ENCODE measurements at places on chromosomes 12 and 14.

DNA sequence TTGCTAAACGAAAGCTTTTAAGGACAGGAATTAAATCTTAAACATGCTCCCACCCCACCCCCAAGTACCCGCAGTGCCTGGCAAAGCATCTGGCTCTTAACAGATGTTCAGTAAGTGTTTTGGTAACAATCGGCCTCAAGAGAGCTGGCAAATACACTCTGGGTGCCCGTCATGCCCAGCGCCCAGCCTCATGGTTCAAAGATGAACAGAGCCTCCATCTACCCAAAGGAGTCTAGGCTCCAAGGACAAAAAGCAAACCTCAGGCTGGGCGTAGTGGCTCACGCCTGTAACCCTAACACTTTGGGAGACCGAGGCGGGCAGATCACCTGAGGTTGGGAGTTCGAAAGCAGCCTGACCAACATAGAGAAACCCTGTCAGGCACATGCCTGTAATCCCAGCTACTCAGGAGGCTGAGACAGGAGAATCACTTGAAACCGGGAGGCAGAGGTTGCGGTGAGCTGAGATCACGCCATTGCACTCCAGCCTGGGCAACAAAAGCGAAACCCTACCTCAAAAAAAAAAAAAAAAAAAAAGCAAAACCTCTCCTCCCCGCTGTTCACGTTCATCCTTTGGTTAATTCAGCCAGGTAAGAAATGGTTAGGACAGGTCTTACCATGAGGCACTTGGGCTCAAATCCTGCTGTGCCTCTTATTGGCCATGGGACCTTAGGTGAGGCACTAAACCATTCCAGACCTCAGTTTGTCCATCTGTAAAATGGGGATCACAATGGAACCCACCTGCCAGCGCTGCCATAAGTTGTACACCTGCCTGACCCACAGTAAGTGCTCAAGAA is 151.3 kb downstream of the BCL11B start:
- DNase-seq = no peak

DNA sequence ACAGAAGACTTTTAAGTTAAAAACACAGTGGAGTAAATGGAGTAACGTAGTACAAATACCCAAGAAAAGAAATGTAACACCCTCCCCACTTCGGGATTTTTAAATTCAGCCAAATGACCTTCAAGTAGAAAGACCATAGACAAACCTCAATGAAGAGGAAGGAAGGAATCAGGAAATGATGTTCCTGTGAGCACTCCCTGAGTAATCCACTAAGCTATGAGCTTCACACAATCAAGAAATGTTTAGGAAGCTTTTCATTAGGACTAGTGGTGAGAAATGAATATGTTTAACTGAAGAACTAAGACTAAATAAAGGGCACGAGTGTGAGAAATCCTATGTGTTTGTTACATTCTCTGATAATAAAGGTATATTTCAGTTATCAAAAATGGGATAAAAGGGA is 10.1 kb downstream of the TCL1A start:
- no peak for DNase-seq

DNA sequence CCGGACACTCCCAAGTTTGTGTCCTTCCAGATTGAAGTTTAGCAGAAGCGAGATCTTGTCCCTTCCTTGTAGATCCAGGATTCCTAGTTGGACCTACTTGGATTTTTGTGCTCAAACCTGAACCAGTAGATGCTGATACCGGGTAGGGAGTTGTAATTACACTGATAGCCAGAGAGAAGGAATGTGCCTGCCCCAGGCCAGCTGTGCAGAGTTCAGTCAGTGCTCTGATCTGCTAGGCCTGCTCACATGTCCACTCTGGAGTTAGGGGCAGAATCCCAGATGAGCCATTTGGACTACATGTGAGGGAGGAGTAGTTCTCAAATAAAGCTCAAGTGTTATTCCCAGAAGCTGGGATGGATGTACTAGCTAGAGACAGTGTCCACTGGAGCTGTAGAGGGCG is 65.7 kb downstream of the PRKCH start:
- DNase-seq = no peak

DNA sequence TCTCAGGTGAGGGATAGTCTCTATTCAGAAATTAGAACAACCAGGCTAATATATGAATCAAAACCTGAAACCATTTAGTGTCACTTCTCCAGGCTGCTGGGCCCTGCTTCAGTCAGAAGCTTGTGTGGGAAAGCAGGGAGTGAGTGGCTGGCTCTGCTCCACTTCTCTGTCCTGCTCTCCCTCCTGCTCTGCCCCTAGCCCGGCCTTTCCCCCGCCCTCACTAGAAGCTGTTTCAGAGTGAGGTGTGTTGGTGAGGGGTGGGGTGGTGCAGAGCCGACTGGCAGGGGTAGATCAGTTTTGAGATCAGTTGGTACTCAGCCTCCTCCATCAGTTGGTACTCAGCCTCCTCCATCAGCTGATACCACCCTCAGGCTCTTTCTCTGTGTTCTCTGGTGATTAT is 7.0 kb upstream of the PPP1R1A start:
- DNase-seq = no peak

DNA sequence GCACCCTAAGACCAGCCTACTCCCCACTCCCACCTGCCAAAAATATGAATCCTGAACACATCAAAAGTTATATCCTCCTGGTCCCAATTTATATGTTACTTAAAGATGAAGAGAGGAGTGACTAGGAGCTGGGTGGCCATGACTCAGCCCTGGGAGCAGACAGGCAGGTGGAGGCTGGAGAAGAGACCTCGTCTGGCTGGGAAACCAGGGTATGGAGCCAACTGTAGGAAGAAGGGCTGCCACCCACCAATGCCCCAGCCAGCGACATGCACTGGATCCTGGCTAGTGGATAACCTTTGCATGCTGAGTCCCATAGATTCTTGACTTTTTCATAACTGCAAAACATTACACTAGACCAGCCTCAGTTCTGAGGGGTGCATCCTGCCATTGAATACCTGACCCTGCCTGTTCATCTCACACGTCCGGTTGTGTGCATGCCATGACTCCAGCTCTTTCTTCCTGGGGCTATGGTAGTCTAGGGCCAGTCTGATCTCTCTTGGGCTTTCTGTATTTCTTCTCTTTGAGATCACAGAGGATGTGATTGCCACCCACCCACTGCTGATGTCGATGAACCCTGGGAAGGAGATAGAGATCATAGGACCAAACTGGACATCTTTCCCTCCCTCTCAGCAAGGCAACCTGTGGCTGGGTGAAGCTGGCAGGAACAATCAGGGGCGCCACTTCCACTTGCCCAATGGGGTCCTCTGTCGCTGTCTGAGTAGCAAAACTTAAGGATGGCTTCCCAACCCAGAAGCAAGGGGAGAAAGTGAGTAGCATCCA is 69.6 kb upstream of the DDX11 start:
- no peak for DNase-seq

DNA sequence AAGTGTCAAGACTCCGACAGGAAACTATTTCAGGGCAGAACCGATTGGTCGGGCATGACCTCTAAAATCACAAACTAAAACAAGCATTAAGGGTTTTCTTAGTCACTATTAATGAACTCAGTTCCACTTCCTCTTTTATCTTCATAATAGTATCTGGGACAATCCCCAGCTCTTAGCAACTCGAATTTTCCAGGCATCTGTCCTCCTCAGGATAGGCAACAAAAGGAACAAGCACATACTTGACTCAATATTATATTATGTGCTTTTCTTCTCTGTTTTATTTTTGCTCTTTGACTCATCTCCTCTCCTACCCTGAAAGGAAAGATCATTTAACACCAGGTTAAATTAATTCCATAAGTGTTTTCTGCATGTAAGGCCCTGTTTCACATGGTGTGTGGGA is 638.3 kb upstream of the TBX3 start:
- DNase-seq = peak; percentile 60

- no peak for DNase-seq
Measured at GRCh38 chr12:100833282-100833681, 38.7 kb downstream of the ANO4 start.

DNA sequence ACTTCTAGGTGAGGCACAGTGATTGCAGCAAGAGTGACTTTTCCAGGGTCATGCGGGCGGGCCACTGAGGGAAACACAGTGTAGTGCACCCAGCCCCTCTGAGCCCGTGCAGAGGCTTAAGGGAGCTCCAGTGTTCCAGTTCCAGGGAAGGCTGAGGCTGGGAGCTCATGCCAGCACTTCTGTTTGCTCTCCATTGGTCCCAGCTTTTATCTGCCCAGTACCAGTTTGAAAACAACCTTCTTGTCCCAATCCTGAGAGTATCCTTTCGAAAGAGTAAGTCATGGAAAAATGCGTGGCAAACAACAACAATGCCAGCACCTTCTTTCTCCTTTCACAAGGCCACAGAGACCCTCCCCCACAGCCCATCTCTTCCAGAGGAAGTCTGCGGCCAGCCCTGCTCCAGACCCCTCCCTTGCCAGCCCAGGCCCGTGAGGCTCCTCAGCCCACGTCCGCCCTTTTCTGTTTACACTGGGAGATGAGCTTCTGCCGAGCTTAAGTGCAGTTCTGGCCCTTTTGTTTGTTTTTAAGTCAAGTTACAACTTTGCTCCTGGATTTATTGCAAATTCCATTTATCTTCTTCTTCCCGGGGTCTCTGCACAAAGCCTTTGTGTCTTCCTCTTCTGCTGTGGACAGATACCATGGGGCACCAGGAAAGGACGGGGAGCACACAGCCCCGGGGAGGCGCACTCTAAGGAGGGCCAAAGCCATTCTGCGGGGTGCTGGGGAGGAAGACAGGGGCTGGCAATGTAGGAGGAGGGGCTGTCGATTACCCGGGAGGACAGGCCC is 185.6 kb downstream of the ZFP36L1 start:
- peak; percentile 28 for DNase-seq

- DNase-seq = peak; percentile 13
Measured at GRCh38 chr12:45727980-45728629, 1.4 kb upstream of the ARID2 start.

- DNase-seq = no peak
Measured at GRCh38 chr12:96347130-96347699, 53.0 kb downstream of the CDK17 start.

DNA sequence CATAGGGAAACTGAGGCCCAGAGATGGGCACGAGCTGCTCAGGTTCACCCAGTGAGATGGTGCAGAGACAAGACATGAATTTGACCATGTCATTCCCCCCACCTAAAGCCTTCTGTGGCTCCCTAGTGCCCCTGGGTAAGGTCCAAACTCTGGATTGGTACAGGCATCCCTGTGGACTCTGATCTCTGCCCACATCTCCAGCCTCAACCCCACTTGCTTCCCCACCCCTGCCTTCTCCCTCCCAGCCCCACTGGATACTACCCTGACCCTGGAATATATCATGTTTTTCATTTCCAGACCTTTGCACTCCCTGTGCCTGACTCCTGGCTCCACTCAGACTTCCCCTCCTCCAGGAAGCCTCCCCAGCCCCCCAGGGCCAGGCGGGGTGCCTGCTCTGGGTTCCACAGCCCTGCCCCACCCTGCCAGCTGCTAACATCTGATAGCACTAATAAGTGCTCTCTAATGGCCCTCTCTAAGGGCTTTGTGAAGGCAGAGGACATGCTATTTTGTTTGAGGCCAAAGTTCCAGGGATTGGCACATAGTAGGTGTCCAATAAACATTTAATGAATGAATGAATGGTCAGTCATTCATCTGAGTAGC is 1.1 kb upstream of the SDSL start:
- DNase-seq = no peak

DNA sequence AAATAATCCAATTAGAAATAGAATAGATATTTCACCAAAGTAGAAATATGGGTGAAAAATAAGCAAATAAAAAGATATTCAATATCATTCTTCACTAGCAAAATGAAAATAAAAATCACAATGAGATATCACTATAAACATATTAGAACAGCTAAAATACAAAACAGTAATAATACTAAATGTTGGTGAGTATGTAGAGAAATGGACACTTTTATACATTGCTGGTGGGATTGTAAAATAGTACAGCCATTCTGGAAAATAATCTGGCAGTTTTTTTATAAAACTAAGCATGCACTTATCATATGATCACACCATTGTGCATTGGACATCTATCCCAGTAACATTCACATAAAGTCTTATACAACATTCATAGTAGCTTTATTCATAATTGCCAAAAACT is 320.2 kb upstream of the OR4E1 start:
- no peak for DNase-seq

GRCh38 chr14:42277840-42278239 is 671.2 kb downstream of the LRFN5 start:
- DNase-seq = no peak

GRCh38 chr12:121579190-121579791 is 1.5 kb downstream of the KDM2B start:
- DNase-seq = no peak

DNA sequence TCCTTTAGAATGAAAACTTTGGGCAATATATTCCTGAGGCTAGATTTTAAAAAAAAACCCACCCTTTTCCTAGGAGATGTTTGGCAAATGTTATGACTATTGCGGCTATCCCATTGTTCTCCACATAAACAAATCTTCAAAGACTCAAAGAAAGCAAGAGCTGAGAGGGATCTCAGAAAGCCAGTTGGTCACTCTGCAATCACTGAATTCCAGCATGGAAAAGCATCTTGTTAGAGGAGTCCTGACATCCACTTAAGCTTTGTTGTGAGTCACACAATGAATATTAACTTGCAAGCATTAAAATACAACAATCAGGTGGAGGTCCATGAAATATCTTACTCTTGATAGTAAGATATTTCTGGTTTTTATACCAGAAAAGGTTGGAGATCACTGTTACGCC is 11.0 kb upstream of the PTPRB start:
- no peak for DNase-seq

GRCh38 chr14:72539661-72540315 is 354.1 kb downstream of the DPF3 start:
- no peak for DNase-seq

DNA sequence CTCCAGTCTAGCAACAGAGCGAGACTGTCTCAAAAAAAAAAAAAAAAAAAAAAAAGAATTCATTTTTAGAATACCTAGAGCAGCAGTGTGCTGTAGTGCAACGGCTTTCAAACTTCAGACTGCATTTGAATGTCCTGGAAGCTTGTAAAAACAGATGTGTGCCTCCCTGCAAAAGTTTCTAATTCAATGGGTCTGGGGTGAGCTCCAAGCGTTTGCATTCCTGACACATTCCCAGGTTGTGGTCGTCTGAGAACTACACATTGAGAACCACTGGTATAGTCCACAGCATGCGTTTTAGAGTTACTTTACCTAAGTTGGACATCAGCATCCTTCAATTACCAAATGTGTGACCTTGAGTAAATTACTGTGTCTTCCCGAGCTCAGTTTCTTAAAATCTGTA is 816.8 kb downstream of the NRXN3 start:
- DNase-seq = no peak

GRCh38 chr12:63821781-63822251 is 22.7 kb upstream of the SRGAP1 start:
- no peak for DNase-seq

GRCh38 chr14:90649083-90649482 is 167.1 kb downstream of the TTC7B start:
- peak; percentile 89 for DNase-seq

DNA sequence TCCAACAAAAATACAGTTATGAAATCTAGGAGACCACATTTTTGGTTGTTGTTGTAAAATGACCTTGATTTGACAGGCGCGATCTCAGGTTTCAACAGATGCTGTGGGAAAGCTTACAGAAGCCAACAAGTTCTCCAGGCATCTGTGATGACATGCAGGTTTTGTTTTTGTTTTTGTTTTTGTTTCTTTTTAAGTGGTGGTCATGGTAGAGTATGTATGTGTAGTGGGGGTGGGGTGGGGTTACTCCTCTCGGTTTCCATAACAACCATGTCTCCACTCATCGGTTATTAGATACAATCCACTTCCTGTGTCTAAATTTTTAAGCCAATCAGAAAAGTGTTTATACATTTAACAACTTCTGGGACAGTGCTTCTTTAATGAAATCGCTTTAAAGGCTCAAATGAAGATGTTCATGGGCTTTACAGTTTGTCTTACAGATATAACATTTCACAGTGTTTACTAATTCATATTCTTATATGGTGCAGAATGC is 199.9 kb upstream of the FOXN3 start:
- DNase-seq = peak; percentile 50

GRCh38 chr12:118307069-118307954 is 65.4 kb downstream of the TAOK3 start:
- DNase-seq = peak; percentile 86

Measured in fibroblast of gingiva (primary cell).